GF-D8 (cell line): ENCODE measurements at places on chromosomes 12 and 14.

GRCh38 chr12:48779869-48780268 is 9.0 kb downstream of the ADCY6 start:
- peak; percentile 11 for DNase-seq

DNA sequence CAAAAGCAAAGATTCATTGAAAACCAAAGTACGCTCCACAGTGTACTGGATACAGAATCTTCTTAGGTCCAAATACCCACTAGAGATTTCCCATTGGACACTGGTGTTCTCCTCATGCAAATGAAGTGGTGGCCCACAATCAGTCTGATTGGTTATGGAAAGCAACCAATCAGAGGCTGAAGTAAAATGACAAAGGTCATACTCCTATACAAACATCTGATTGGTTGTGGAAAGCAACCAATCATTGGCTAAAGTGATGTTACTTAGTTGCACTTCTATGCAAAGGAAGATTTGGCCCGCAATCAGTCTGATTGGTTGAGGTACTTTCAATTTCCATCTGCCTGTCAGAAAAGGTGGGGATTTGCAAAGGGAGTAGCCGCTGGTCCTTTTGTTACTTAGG is 1.3 kb upstream of the WASHC3 start:
- DNase-seq, result no peak

GRCh38 chr14:69543341-69544115 is 31.1 kb downstream of the CCDC177 start:
- DNase-seq, result no peak

DNA sequence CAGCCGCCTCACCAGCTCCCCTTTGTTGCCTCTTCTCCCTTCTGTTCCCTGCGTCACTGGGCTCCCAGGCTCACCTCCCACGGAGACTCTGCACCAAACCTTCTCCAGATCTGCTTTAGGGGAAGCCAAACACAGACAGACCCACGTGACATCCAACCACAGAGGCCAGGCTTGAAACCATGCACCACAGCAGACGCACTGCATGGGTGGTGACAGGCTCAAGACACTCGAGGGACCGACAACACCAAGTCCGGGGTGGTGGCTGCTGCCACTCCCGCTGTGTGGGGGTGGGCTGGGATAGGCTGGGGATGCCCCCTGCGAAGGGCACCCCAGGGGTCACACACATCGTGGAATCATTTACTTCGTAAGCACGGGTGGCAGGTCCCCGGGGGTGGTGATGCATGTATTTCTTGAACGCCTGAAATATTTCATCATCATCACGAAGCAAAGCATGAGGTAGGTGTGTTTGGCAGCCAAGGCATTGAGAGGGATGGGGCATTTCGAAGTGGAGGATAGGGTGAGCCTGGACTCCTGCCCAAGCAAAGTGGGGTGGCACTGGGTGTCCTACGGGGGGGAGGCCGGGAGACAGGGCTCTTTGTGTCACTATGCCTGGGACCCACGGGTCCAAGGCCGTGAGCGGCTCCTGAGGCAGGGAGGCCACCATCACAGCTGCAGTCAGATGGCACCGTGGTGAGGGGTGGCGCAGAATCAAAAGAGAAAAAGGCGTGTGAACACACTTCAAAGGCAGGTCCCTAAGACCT is 66.8 kb upstream of the RFLNA start:
- no peak for DNase-seq

- DNase-seq, result no peak
Observed at GRCh38 chr12:60853407-60853806, 1257.6 kb downstream of the SLC16A7 start.

GRCh38 chr12:21998295-21998694 is 47.7 kb upstream of the CMAS start:
- no peak for DNase-seq

- no peak for DNase-seq
Observed at GRCh38 chr14:23513818-23514643, 37.5 kb downstream of the ZFHX2 start.

DNA sequence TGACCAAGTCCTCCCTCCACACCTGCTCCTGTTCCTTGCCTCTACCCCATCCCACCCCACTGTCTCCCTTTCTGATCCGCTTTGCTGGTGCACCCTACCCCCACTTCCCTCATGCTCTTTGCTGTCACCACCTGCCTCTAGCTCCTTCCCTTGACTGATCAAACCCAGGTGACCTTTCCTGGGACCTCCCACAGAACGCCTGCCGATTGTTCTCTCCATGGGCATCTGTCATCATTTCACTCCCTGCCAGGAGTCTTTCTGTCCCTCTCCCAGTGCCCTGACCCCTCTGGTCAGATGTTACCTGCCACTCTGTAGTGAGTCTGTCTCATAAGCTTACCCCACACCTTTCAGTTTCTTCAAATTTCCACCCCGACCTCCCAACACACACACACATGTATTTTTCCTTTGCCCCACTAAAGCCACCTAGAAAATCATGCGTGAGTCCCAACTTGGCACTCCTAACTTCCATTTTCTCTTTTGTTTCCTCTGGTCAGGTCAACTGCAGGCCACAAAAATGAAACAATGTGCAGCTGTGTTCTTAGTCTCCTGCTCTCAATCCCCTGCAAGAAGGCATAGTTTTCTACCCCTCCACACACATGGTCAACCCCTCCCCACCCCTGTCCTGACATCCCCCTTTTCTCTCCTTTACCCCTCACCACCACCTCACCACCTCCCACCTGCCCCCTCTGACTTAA is 229.8 kb downstream of the DPF3 start:
- no peak for DNase-seq

- no peak for DNase-seq
Observed at GRCh38 chr12:85280165-85280983, at the start of gene ALX1. Gene ALX1 (plus strand): TSS chr12:85280220. CDS start chr12:85280262, 42 bp downstream.

- DNase-seq, result no peak
Observed at GRCh38 chr12:27913999-27914614, 58.4 kb downstream of the PTHLH start.

- DNase-seq, result no peak
Observed at GRCh38 chr14:89267163-89267562, 149.9 kb downstream of the FOXN3 start.

- no peak for DNase-seq
Observed at GRCh38 chr14:61659582-61659981, 35.7 kb upstream of the HIF1A start.

DNA sequence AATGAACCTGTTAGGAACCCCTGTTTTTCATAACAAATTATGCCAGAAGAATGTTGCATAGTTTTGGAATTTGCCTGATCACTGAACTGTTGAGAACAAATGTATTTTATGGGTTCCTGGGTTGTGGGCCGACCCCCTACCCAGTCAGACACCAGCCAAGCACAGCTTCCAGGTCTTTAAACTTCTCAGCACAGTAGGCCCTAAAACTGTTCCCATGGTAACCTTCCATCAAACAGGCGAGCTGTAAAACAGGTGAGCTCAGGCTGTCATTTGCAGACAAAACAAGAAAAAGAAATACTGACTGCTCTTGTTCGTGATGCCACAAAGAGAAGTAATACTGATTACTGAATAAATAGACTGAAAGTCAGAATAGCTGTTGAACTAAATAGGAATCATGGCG is 147.0 kb downstream of the PTPRO start:
- DNase-seq, result no peak
